ENCODE measurements at places on chromosomes 13 and 19. TPM values are rescaled to one million over a fixed set of nuclear protein-coding genes. Genes with fewer than 3 reads are reported as not detected.

Gene CPB2
- not detected for total RNA-seq

Gene SPIB
- 0.52 TPM for total RNA-seq

Gene ZNF560
- not detected for total RNA-seq

Gene RUBCNL
- total RNA-seq: 0.69 TPM

Gene YJEFN3
- total RNA-seq: 4.4 TPM

Gene GPR18
- total RNA-seq: 42.9 TPM

Gene INAFM1
- total RNA-seq: 16.9 TPM

Gene DACH1
- total RNA-seq: 0.89 TPM

Gene ZNF665
- total RNA-seq: 3.2 TPM

Gene COMP
- not detected for total RNA-seq

Gene MBNL2
- 36.0 TPM for total RNA-seq

Gene ZNF497
- total RNA-seq: 0.28 TPM

Gene BEST2
- not detected for total RNA-seq

Gene KRTDAP
- not detected for total RNA-seq

Gene CLEC17A
- total RNA-seq: not detected

Gene TMEM272
- 2.8 TPM for total RNA-seq

Gene ZGLP1
- total RNA-seq: 1.6 TPM

Gene RNF113B
- not detected for total RNA-seq
